ENCODE measurements at places on chromosomes 2 and 18.

DNA sequence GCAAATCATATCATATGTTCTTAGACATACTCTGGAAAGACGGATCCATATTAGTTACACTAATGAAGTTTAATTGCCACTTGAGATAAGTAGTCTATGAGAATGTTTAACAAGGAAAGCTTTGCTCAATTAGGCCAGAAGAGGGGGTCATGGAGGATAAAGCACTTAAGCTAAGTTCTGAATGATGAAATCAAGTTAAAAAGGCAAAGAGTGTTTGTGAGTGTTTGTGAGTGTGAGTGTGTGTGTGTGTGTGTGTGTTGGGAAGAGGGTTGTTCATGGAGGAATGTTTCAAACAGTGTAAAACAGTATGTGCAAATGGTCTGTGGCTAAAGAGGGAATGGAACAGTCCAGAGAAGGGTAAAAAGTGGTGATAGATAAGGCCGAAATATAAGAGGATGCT, 360.9 kb downstream of the ERBB4 start:
- no peak for DNase-seq

DNA sequence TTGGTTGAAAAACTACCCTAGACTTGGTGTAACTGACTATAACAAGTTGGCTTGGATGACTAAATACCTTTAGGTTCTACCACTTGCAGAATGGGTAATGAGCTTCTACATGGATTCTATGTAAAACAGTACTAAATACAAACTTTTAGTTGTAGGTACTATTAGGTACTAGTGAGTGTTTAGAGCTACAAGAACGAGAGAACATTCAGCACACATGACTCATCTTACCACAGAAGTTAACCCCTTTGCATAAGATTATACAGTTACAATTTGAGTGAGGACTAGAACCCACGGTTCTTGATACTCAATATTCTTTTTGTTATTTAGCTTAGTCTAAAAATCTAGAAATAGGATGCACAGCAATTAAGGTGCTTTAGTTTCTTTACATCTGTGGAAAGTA, 101.7 kb upstream of the TFCP2L1 start:
- no peak for DNase-seq

DNA sequence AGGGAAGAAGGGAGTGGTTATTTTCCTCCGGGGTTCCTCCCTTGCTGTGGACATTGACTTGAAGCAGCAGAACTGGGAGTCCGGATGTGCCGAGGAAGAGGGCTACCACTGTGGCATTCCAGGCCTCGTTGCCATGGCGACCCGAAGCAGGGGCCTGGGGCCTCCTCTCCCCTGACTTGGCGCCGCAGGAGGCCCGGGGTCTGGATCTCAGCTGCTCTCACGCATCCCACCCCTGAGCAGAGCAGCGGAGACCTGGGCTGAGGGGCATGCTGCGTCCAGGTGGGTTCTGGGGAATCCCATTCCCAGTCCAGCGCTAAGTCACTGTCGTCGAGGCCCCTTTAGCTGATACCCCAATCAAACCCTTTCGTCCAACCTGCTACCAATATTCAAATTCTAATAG, 100.2 kb downstream of the BCL11A start:
- DNase-seq = no peak

DNA sequence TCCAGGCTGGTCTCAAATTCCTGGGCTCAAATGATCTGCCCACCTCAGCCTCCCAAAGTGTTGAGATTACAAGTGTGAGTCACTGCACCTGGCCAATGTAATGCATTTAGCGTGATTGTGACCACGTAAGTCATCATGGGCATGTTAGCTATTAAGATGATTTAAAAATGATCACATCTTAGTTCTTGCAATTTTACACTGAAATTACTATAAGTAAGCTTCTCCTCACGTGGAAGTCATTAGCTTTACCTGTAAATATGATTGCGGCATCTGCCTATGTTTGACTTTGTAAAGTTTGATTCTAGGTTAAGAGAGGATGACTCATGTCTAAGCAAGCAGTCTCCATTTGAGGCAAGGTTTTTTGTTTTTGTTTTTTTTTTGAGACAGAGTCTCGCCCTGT, 85.5 kb downstream of the PMAIP1 start:
- no peak for DNase-seq

- no peak for DNase-seq
Measured at GRCh38 chr2:31253356-31254131, 19.6 kb downstream of the EHD3 start.

GRCh38 chr2:7083580-7084509, 166.6 kb downstream of the RNF144A start:
- DNase-seq = no peak

GRCh38 chr2:52976143-52976949, 791.3 kb upstream of the CHAC2 start:
- DNase-seq = no peak

- no peak for DNase-seq
Measured at GRCh38 chr18:55166260-55166598, 207.0 kb upstream of the CCDC68 start.

DNA sequence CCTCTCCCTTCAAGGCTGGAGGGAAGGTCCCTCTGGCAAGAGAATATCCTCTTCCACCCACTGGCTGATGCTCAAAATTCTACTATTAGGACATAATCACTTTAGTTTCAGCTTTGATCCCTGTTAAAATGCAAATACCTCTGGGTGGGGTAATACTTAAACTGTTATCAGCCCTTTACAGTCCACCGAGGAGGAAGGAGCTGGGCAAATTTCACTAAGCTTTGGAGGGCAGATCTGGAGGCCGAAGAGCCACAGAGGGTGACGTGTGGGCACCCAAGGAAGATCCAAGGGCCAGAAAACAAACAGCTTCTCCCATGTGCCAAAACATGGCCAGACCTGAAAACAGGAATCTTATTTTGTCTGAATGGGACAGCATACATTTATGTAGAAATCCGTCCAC, 74.6 kb upstream of the BCL11A start:
- no peak for DNase-seq

DNA sequence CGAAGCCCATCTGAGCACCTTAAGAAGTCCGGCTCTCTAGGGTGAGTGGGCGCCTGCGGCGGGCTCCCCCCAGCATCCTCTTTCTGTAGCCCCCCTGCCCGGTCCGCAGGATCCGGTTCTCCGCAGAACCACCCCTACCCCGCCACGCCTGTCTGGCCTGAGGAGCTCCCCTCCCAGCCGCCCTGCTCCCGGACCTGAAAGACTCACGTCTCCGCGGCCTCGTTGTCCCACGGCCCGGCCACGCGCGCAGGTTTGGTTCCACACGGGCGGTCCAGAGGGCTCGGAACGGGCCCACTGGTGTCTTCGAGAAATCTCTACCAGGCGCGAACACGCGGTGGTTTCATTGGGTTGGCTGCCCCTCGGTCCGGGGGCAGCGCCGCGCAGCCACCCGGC, 237 bp downstream of the SLC39A6 start:
- no peak for DNase-seq

DNA sequence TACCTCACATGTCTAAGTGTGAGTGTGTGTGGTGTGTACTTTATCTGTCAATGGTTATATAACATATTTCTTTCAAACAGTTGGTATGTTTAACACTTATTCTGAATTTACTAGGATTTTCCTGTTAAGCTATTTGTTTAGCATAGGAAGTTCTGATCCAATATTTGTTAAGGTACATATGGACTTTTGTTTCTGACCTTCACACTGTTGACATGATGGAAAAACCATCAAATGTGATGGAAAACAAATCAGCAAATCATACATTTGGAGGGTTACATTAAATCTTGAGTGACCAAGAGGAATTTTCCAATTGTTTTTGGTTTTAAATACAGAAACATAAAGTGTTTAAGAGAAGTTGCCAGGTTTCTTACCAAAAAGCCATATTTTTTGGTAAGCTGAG, 638.9 kb downstream of the STK39 start:
- DNase-seq = no peak

- DNase-seq = no peak
Measured at GRCh38 chr2:171864357-171864985, 29.6 kb downstream of the SLC25A12 start.

GRCh38 chr2:98775146-98775986, 44.4 kb upstream of the MGAT4A start:
- DNase-seq = no peak

GRCh38 chr2:26666671-26667070, 25.5 kb upstream of the CIB4 start:
- no peak for DNase-seq

- DNase-seq = no peak
Measured at GRCh38 chr2:25375989-25376545, 34.3 kb upstream of the DNMT3A start.

GRCh38 chr2:61970807-61971556, 65.5 kb downstream of the COMMD1 start:
- no peak for DNase-seq

DNA sequence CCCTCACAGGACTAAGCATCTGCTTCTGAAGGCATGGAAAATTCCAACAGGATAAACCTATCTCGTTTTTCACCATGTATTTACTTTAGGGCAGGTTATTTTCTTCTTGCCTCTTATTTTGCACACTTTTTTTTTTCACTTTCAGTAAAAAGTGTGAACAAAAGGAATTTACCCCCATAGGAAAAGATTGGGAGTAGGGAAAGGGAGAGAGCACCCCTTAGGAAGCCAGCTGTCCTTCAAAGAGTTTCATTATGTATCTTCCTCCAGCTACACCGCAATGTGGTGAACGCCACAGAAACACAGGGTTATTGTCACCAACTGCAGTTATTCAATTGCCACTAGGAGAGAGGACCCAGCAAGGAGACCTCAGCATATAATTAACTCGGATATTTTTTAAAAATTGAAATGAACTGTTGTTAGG, 286.2 kb upstream of the VRK2 start:
- DNase-seq = no peak
